ENCODE measurements at places on chromosomes 12 and 14.
A peak's percentile ranks its signal among the peaks of the same experiment; 100 is the strongest.

GRCh38 chr12:43277651-43278540, 274.1 kb downstream of the ADAMTS20 start:
- DNase-seq: no peak

DNA sequence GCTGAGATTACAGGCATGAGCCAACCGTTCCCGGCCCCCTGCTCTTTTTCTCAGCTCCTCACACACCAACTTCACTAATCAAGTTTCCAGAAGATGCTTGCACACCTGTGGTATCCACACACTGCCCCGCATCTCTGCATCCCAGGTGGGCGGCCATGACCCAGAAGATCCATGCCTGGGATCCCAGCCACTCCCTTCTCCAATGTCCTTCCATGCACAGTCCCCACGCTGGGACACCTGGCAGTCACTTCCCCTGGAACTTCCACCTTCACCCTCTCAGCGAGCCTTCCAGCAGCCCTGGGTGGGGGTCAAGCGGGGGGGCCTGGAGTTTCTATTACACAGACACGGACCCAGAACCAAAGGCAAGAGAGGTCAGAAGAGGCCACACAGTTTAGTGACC, 107.8 kb downstream of the CALM1 start:
- no peak for DNase-seq

- DNase-seq: no peak
These were observed 15.6 kb downstream of the ZBTB39 start for GRCh38 chr12:56990648-56991318.

DNA sequence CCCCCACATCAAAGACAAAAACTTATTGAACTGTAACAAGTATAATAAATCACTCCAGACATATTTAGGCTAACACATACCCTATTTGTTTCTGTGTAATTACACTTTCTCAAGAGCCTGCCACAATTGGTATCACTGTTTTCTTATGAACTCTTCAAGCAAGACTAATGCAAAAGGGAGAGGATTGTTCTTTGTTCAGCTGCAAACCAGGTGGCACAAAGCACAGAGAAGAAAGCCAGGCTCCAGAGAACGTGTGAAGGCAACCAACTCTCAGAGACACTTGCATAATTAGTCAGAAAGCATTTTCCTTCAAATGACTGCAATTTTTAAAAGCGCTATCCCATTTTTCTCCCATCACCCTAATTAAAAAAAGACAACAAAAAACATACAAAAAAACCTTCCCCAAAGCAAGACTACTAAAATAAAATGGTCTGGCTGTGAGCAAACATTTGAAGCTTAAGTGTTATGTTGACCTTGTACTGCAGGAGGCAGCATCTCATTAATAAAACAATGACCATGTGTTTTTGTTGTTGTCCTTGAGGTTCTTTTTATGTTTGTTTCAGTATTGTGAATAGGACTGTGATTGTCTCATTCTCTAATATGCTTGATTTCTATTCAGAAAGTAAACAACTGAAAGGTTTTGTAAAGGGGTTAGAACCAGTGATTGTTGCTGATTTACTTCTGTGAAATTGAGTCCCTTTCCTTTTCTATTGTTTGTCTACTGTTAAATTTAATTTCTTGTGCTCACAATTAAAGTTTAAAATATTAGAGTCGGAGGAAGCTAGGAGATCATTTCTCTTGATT, 452.7 kb upstream of the PDE3A start:
- no peak for DNase-seq

DNA sequence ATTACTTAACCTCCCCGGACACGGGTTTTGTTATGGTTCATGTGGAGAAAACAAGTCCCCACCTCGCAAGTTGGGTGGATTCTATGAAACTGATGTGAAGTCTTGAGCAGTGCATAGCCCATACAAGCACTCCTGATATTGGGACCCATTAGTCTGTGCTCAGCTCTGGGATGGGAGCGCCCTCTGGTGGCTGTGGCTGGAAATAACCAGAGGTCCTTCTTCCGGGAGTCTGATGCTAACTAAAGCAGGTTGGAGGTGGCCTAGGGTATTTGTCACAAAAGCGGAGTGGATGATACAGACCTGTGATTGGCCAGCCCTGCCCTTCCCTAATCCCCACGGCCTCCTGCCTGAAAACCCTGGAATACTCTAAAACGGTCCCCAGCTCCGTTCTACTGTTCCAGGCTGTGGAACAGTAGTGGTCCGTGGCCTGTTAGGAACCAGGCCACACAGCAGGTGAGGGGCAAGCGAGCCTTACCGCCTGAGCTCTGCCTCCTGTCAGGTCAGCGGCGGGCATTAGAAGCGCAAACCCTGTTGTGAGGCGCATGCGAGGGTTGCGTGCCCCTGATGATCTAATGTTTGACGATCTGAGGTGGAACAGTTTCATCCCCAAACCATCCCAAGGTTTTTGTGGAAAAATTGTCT, 6.4 kb downstream of the SLC48A1 start:
- DNase-seq: peak; percentile 89

Data from activated T-cell treated with anti-CD3 and anti-CD28 coated beads for 24 hours (primary cell).